ENCODE measurements at places on chromosomes 3 and 15.
A peak's percentile ranks its signal among the peaks of the same experiment; 100 is the strongest.

- DNase-seq, result no peak
These were observed 299.3 kb downstream of the PLCL2 start for GRCh38 chr3:17183951-17184550.

DNA sequence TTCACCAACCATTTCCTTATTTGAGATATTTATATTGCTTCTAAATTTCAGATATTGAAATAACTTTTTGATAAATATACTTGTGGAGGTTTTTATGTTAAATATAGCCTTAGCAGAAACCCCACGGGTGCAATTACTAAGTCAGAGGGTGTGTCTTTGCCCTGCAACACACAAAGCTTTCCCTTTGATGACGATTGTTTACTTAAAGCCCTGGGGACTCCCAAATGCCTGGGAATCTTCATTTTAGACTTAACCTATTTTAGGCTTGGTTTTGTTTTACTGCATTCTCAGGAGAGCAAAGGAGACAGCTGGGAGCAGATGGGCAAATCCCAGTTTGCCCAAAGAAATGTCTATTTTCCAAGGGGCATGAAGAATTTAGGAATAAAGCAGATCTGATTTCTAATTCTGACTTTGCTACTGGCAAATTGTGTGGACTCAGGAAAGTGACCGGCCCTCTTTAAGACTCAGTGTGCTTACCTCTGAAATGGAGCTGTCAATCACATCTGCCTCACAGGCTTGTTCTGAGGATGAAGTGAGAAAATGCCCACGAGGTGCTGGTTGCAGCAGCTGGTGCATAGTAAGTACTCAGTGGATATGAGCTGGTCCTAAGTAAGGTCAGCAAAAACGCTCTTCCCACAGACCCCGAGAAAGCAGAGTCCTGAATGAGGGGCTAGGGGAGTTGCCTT, 49.3 kb upstream of the CA12 start:
- no peak for DNase-seq

GRCh38 chr3:102826636-102827035, 391.8 kb downstream of the ZPLD1 start:
- DNase-seq, result no peak

DNA sequence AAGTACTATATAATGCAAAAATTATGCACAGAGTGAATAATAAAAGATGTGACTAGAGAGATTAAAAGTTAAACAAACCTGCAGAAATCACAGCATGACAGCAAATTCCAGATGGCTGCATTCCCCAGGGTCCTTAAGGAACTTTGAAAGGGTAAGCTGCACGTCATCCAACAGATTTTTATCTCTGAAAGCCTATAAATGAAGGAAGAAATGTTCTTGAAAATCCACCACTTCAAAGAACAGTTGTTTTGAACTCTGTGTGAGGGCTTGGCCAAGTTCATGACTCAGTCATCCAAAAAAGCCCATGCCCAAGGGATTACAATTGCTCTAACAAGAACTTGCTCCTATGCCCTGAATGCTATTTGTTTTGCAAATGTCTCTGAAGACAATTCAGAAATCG, 603.6 kb downstream of the PLOD2 start:
- DNase-seq, result peak; percentile 96

DNA sequence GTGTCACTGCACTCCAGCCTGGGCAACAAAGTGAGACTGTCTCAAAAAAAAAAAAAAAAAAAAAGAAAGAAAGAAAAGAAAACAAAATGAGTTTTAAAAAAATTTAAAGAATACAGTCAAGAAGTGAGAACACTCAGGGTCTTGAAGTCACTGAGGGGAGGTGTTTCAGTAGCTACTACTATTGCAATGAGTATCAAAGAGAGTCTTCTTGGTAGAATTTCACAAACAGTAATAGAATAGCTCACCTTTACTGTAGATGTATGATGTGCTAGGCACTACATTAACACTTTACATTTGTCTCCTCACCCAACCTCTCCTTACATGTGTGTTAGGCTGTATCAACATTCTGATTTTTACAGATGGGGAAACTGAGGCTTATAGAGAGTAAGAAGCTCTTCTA, 43.9 kb downstream of the EOMES start:
- no peak for DNase-seq

GRCh38 chr3:29850641-29851040, 569.8 kb downstream of the RBMS3 start:
- DNase-seq, result no peak

DNA sequence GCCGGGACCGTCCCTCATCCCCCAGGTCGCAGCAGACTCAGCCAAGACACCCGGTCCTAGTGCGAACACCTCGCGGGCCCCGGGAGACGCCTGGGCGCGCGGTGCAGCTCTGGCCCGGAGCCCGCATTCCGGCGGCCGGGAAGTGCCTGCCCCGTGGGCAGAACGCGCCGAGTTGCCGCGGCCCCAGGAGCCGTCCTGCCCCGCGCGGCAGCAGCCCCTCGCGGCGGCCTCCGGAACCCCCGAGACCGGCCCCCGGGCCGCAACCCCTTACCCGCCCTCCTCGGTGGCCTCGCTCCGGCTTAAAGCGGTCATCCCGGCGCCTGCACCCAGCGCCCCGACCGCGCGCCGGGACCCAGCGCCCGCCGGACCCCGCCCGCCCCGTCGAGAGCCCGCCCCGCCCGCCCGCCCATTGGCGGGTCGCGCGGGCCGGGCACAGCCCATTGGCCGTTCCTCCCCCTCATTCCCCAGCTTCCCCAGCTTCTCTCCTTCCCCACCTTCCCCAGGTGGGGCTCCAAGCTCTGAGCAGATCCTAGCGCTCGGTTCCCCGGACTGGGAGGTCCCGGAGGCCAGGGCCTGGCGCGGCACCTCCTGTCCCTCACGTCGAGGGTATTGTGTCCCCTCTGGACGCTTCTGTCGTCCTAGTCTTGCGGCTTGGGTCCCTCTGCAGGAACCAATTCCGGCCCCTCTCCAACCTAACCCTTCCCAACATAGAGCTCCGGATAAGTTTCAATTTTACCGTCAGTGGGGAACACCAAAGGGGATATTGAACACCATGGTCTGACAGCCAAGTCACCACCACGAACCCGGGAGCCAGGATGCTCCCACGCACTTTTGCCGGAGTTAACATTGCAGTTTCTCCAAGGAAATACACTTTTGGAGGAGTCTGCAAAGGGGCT, at the start of gene GRAMD2A:
TSS of gene GRAMD2A (minus strand) at position 328 of the 896 bp plus-strand sequence.
- DNase-seq, result no peak

GRCh38 chr3:53044711-53045517, 959 bp downstream of the SFMBT1 start:
- no peak for DNase-seq

DNA sequence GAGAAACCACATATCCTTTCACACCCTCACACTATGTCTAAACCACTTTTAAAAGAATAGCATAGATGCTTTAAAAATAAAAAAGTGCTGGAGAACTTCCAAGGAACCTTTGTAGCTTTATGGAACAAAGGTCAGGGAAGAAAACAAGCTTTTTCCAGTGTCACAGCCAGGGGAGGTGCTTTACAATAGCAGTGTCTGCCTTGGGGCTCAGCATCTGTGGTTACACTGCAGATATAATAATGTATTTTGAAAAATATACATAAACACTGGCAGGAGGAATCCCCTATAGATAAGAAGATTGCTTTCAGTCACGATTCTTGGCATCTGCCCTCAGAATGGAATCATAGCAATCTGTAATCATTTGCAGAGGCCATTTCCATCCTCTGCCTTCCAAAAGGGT, 362.4 kb upstream of the LRRC3B start:
- no peak for DNase-seq

GRCh38 chr3:183875411-183875810, 9.3 kb downstream of the PARL start:
- no peak for DNase-seq

DNA sequence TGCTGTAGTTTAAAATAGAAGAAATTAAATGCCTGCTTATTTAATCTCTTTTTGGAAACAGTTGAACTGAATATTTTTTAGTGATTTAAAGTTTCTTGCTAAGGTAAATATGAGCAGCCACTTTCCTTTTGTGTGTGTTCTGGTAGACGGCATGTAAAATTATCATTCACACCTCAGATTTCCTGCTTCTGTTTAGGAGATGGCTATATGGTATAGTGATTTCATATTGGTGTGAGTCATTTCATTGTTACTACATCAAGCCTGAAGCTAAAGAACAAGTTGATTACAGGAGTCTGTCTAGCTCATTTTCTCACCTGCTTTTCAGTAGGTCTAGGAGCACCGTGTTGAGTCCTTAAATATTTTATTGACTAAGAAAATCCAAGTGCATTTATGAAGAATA, 2.2 kb downstream of the LRCH3 start:
- DNase-seq, result no peak

DNA sequence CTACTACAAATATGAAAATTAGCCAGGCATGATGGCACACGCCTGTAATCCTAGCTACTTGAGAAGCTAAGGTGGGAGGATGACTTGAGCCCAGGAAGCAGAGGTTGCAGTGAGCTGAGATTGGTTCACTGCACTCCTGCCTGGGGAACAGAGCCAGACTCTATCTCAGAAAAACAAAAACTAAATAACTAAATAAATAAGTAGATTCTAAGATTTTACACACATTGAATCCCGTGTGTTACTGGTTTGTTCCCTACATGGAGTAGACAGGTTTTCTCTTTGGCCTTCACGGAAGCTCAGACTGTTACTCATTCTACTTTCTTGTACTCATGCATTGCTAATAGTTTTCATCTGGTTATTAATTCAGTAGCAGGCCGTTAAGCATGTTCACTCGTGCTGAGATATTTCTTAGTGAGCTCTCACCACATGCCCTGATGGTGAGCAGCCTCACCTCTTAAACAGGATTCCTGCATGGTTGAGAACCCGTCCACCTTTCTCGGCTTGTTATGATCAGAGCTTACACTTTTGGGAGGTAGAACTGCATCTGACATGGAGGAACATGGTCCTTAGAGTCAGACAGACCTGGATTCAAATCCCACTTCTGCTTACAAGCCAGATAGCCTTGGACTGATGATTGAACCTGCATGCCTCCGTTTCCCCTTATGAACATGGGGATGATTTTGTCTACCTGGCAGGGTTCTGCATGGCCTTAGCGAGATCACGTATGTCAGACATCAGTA, 49.1 kb downstream of the CMTM7 start:
- no peak for DNase-seq

DNA sequence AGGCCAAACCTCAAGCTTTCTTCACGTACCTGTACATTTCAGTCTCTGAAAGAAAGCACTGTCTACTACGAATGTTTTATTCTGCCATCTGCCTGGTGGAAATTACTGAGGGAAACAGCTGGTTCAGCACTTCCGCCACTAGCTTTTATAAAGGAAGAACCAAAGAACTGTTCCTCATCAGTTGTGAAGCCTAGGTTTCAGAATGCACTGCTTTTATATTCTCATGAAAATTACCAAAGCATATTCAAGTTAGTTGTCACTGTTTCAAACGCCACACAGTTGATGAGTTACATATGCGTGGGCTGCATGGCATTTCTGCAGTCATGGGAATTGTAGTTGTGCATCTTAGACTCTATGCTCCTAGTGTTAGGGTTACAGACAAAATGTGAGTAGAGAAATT, 21.5 kb upstream of the ZBTB38 start:
- DNase-seq, result no peak

All from SK-N-MC (cell line).